ENCODE measurements at places on chromosomes 16 and 17.

DNA sequence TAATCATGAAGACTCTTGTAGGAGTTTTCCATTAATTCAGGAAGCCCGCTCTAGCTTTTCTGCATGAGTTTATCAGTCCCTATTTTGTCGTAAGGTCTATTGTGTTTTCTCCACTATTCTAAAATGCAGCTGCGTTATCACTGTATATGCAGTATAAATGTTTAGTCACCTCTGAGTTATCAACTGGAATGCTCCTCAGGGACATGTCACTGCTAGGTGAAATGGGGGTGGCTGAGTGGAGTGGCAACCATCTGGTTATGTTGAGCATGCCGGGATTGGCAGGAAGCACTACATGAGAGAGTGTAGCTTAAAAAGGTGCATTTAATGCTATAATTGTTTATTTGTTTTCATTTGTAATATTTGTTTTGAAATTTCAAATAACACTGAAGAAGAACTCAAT, 285.2 kb upstream of the ELAC2 start:
- no peak for DNase-seq

DNA sequence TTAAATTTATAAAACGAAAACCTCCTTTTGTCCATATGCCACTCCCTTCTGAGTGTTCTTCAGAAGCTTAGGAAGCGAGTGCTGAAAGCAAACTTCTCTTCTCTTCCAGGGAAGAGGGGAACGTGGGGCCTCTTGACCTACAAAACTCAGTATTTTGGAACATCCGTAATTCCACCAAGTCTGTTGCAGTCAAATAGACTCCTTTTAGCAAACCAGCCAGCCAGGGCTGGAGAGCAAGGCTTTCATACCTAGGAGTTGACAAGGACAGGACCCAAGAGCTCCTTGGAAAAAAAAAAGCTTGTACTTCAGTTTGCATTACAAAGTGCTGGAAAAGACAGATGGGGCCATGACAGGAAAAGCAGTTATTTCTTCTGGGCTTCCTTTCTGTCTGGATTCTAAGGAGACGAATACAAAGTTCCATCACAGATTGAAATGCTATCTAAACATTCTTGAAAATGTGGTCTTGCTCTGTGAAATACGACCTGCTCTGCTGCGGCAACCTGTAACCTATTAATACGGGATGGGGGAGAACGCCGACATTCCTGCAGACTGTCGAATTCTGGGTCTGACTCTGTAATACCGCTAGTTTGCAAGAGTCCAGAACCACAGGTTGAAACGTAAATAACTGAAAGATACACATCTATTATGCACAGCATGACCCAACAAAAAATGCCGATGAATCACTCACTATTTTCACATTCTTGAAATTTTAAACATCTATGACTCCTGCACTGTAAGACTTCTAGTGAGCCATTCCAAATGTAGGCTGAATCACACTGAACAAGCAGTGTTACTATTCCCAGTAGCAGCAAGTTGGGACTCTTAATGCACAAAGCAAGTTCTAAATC, 20.6 kb downstream of the VPS53 start:
- no peak for DNase-seq

DNA sequence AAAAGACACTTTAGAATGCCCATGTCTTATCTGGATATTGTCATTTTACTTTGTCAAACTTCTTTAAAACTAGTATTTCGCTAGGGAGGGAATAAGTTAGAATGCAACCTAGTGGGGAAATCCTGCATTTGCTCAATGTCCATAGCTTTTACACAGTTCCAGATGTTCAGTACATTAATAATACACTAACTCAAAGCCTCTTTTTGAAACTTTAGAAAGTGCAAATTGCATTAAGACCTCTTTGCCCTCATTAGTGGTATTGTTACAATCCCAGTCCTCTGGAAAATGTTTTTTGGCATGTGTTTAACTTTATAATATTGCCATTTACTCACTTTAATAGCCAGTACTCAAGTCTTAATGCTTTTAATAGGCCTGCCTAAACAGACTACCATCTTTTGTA, 106.8 kb downstream of the BRIP1 start:
- DNase-seq, result no peak

DNA sequence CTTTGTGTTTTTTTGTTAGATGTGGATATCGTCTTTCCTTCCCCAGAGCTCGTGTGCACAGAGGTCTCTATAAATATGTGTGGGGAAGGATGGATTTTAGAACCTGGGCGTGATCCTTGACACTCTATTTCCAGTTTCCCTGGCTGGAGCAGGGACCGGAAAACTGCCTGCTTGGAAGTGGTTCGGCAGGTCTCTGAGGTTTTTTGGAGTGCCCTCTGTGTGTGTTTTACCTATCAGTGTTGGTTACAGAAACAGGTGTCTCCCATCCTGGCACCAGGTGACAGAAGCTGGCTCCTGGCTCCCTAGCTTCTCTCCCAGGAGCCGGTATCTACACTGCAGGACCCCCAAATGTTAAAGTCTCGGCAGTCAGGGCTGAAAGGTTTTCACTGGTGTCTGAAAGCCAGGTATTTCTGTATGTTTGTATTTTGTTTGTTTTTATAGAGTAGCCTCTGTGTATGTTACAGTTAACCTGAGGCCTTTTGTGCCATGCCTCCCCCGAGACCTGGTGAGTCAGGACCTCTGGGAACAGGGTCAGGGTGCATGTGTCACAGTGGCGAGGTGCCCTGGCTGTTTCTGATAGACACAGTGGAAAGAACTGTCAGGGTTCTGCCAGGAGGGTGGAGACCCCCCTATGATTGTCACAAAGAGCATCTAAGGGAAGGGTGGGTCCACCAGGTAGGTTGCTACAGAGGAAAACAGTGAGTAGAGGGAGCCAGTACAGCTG, 31.3 kb downstream of the ZC3H18 start:
- DNase-seq, result no peak

GRCh38 chr17:1861391-1862010, 31.7 kb downstream of the RPA1 start:
- DNase-seq, result no peak

DNA sequence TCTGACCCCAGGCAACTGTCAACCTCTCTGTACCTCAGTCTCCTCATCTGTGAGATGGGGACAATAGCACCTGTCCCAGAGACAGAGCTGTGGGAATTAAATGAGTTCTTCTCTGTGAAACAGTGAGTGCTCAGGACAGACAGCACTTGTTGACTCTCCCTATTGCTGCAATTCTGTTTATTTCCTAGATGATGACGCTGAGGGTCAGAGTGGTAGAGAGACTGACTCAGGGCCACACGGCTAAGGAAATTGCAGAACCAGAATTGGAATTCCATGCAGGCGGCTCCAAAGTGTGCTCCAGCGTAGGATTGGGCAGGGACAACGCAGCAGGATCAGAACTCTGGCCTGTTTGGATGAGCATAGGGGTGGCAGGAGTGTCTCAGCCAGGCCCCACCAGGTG, 302.2 kb downstream of the C16orf95 start:
- no peak for DNase-seq

DNA sequence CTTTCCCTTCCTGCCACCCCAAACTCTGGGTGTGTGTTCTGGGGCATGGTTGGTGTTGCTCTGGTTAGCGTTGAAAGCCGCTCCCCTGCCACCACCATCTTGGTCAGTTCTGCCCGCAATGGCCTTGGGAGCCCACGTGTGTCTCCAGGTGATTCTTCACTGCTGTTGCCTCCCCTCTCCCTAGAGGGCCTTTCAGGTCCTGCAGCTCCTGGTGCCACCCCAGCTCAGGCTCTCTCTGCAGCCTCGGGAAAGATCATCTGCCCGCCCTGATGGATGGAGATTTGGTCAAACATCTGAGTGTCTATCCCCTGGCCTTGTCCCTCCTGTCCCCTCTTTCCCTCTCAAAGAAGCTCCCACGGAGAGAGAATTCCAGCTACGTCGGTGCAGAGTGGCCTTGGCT, 241.3 kb downstream of the RBFOX3 start:
- DNase-seq, result no peak

DNA sequence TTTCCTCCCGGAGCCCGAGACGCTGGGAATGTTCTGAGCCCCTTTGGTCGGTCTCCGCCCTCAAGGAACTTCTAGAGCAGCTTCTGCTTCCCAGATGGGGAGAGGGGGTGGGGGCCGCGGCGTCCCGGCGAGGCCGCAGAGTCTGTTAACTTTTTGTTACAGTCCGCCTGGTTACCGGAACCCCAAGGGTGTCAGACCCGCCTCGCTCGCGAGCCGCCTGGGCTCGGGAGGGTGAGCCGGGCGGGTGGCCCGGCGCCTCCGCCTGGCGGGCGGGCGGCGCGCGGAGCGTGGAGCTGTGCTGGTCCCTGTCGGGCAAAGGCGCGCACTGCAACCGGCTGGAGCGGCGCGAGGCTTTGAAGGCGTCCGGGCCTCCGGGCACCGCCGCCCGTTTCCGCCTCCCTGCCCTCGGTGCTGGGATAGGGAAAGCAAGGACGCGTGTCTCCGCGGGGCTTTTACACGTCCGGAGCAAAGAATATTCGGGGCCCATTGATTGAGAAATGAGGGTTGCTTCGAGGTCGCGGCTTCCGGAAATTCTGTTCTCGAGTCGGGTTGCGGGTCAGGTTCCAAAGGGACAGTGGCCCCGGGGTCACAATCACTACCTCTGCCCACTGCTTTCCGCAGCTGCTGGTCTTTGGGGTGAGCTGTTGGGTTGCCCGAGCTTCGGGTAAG, 1.7 kb downstream of the HS3ST3B1 start:
- DNase-seq, result no peak

- peak; percentile 73 for DNase-seq
Measured at GRCh38 chr16:84932681-84933080, 78.7 kb downstream of the ZDHHC7 start.

GRCh38 chr17:38616361-38616760, 10.6 kb upstream of the SRCIN1 start:
- peak; percentile 43 for DNase-seq

DNA sequence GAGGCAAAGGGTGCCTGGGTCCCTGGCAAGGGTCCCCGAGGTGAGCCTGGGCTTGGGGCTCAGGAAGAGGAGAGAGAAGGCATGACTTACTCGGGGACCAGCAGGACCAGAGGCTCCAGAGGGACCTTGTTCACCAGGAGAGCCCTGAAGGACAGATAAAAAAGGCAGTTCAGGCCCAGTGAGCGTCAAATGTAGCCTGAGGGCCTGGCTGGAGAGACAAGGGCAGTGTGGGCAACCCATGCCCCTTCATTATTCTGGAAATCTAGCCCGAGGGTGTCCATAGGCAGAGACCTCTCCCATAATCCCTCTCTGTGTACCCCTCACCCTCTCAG, 14.1 kb downstream of the COL1A1 start:
- DNase-seq, result no peak

GRCh38 chr17:79046916-79047280, 22.9 kb downstream of the C1QTNF1 start:
- DNase-seq, result peak; percentile 89

GRCh38 chr17:78430892-78431691, 52.6 kb downstream of the PGS1 start:
- DNase-seq, result no peak

GRCh38 chr16:71339236-71340171, 19.0 kb upstream of the CALB2 start:
- DNase-seq, result no peak

DNA sequence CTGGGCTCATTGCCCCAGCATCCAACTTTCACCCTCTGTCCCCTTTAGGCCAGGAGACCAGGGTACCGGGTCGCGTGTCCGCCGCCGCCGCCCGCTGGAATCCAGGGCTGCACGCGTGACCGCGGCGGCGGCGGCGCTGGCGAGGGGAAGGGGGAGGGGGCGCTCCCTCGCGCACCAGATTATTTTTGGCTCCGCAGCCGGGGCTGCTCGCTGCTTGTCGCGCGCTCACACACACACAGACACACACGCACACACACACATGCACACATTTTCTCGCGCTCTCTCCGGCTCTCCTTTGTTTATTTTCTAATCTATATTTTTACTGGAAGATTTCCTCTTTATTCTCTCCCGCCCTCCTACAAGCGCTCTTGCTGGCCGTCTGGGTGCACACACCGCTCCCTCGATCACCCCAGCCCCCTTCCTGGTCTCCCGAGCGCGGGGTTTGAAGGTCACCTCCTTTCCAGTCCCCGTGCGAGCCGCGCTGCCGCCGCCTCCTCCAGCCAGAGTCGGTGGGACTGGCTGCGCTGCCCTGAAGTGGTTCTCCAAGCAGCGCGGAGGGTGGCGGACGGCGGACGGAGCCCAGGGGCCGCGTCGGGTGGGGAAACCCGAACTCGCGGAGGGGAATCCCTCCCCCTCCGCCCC, 921.4 kb upstream of the EEF2KMT start:
- DNase-seq, result no peak

GRCh38 chr16:1327619-1327947, 5.9 kb upstream of the BAIAP3 start:
- no peak for DNase-seq

DNA sequence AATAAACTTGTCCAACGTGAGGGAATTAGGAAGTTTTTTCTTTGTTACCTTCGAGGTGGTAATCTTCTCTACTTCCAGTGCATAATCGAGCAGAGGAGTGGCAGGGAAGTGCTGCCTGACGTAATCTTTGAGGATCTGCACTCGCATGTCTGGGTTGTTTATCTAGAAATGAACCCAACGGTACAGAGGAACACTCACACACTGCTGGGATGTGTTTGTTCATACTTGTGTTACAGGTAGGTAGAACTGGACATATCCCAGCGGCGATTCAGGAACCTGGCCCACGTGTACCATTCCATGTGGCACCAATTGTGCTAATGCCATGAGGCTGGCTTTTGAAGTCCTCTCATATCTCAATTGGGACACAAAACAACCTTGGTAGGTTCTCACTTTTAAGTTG, 4.2 kb upstream of the KLHL11 start:
- DNase-seq, result no peak

GRCh38 chr16:52035436-52035835, 511.5 kb downstream of the TOX3 start:
- no peak for DNase-seq

- DNase-seq, result no peak
Measured at GRCh38 chr16:63613701-63614100, 1508.2 kb downstream of the CDH11 start.

- DNase-seq, result no peak
Measured at GRCh38 chr16:70737377-70738082, 51.7 kb upstream of the MTSS2 start.

DNA sequence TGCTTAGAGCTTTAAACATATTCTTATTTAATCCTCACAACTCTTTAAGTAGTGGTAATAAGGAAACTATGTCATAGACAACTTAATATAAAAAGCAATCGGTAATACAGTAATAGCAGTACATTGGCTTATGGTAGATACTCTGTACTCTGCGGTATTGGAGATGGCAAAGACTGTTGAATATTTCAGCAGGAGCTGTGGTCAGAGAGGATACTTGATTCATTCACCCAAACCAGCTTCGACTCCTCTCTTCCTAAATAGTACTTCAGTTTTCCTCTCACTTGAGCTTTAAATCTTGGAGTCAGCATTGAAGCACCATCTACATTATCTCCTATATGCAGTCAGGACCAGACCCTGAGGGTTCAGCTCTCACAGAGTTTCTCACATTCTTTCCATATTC, 169.3 kb downstream of the CYB561 start:
- DNase-seq, result no peak

DNA sequence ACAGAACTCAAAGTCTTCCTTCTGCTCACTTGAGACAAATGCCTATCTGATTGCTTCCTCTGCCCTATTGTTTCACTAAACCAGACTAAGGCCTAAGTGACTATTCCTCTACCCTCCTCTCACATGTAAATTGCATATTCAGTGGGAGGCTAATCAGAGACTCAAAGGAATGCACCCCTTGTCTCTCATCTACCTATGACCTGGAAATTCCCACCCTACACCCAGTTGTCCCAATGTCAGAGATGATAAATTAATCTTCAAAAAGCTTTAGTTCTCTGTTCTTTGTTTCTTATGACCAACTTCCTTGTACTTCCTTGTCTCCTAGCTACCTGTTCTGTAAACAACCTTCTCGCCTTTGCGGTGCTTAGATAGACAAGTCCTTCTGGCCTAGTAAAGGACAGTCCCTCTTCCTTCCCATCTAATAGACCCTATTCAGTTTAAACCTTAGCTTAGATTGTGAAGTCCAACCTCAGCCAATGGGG, 76.0 kb downstream of the EMP2 start:
- DNase-seq, result no peak

- DNase-seq, result no peak
Measured at GRCh38 chr16:51154271-51155171, 3.5 kb upstream of the SALL1 start.
